ENCODE measurements at places on chromosomes 16 and 17.
A peak's percentile ranks its signal among the peaks of the same experiment; 100 is the strongest.

DNA sequence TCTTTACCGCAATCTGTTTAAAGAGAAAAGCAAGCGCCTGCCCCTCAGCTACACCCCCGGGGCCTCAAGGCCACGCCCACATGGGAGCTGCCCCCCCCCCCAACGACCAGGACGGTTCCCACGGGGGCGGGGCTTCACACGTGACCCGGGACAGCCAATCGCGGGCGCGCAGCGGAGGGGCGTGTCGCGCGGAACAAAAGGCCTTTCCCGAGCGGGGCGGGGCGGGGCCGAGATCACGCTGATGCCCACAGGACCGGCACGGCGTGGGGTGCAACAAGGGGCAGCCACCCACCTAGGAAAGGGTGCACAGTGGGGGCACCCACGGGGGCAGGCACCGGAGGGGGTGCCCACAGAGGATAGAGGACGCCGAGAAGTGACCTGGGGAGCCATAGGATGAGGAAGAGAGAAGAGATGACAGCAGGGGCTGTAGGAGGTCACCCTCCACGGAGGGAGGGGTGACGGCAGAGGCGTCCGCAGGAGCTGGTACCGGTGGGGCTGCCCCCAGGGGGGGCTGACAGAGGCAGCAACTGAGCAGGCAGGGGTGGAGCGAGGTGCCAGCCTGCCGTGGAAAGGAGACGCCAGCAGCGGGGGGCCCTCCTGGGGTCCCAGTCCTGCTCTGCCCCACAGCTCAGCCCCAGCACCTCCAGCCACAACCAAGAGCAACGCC is 6.2 kb downstream of the UNKL start:
- DNase-seq = peak; percentile 96

DNA sequence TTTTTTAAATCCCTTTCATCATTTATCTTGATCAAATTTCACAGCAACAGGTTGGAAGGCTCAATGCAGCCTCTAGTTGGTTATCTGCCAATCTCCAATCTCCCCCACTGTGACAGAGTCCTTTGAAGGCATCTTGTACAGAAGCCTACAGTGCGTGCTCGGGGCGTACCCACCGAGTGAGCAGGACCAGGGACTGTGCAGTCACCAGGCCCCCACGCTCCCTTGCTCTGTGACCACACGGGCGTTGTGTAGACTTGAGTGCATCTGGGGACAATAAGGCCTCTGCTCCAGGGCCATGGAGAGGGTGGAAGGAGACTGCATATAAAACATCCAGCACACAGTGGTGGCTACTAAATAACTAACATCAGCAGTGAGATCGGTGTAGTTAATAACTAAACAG is 63.4 kb downstream of the GTF3C1 start:
- DNase-seq = no peak

DNA sequence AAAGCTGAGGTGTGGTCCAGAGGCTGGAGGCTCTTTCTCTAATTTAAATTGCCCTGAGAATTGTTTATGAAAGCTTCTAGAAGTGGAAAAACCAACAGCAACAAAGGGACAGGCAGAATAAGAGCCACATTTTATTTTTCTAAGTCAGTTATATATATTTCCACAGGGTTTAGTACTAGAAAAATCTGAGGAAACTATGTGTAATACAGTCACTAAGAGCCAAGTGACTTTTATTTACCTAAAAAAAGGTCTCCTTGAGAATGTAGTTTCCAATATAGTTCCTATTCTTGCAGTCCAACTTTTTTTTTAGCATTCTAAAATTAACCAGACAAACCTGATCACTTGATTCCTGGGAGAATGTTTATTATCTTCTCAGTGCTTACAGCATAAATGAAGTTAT is 296.6 kb upstream of the MYOCD start:
- no peak for DNase-seq

GRCh38 chr16:23378921-23379320 is 74.1 kb downstream of the COG7 start:
- DNase-seq = no peak

GRCh38 chr17:75516619-75517296 is 430 bp downstream of the TSEN54 start:
- DNase-seq = no peak

DNA sequence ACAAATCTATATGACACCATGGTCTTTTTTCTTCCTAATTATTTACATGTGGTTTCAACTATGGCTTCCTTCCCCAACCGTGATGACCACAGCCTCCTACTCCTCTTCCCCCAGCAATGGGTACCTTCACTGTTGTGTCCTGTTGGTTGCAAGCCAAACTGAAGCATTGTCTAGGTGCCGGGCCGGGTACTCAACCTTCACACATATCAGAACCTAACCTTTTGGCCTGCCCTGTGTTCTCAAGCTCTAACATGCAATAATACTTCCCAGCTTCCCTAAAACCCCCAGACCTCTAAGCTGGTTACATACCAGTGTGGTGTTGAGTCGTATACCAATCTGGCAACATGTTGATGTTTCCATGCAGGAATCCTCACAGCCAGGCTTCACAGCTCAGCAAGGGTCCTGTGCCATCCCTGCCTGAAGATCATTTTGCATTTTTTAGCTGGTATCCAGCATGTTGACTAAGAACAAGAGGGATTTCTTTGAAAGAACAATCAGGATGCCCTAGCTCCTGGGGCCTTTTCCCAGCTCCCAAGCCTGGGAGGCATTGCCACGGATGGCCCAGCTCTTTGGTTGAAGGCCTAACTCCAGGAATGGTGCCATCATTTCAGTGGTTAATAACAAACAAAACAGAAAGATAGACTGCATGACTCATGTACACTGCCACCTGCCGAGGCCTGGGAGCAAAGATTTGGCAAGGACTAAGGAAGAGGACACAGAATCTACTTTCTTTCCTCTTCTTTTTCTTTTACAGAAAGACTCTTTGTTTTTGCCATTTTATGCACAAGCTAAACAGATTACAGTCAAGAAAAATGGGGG is 373.7 kb upstream of the SALL1 start:
- DNase-seq = no peak

GRCh38 chr17:66963909-66964771 is at the start of gene CACNG4:
Gene CACNG4 (plus strand): TSS chr17:66964707. CDS start chr17:66964912, 205 bp downstream.
- no peak for DNase-seq

- no peak for DNase-seq
Measured at GRCh38 chr16:67310561-67310960, 16.0 kb downstream of the KCTD19 start.

DNA sequence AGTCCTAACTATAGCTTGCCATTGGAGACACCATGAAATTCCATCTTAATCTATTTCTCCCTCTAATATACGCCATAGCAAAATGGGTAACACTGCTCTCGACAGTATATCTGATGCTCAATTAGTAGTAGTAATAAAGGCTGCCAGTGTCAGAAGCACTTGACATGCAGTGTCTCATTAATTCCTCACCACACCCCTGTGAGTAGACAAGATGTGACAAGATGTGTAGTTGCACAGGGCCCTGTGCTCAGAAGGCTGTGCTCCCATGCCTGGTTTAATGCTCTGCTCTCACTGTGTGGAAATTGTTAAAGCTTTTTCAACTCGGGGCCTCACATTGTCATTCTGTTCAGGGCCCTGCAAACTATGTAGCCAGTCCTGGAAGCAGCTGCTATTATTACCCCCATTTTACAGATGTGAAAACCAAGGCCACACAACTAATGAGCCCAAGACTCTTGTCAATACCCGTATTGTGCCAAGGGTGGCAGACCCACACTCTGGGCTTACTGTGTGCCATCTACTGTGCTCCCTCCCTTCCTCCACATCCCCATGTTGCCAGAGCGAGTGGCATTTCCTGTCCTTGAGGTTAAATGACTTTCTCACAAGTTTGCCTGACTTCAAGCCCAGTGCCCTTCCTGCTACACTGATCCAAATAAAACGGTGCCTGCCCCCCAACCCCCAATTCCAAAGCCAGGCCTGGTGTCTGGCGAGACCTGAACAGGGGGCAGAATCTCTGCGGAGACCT is 287.3 kb upstream of the CCL2 start:
- DNase-seq = no peak

- peak; percentile 80 for DNase-seq
Measured at GRCh38 chr16:1706386-1707192, 594 bp downstream of the MAPK8IP3 start.

DNA sequence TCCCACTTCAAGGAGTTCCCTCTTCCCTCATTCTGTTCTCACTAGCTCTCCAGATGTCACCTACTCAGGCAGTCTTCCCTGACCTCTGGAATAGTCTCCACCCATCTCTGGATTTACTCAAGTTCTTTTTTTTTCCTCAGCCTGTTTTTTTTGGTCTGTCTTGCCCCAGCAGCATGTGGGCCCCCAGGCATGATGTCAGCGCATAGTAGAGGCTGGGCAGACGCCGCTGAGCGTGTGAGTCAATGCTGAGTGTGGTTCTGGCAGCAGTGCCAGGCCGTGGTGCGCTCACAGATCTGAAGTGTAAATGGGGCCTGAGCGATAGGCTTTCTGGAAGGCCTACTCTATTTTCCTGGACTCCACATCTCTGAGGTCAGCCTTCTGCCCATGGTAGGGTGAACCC is 2.7 kb upstream of the KCNJ18 start:
- no peak for DNase-seq

DNA sequence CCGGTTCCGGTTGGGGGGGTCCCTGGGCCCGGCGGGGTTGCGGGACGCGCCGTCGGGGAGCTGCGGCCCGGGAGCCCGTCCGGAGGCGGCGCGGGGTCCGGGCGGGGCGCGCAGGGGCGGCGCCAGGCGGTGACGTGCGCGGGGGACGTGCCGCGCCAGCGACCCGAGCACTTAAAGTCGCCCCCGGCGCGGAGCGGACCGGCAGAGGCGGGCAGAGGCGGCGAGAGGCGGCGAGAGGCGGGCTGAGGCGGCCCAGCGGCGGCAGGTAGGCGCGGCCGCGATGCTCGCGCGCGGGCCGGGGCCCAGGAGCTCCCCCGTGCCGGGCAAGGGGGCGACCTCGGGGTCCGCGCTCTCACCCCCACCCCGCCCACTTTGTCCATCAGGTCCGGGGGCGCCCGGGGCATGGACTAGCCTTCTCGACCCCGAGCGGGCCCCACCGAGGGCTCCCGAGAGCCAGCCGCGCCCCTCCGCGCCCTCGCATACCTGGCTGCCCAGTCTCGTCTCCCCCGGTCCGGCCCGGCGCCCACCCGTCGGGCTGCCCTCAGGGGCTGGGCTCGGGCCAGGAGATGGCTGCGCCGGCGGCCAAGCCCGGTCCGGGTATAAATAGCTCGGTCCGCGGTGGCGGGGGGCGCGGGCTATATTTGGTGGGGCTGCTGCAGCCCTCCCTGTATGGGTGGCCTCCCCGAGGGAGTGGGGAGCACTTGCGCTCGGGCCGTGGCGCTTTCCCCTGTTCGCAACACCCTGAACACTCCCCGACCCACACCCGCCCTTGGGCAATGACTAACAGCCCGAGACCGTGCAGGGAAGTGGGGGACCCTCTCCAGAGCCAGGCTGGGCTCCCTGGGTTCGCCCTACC is at the start of gene SLC16A3:
Gene SLC16A3, plus strand, starts transcription at position 201 of the 856 bp plus-strand sequence. CDS start 6,967 bp downstream, outside the sequence.
- peak; percentile 98 for DNase-seq

DNA sequence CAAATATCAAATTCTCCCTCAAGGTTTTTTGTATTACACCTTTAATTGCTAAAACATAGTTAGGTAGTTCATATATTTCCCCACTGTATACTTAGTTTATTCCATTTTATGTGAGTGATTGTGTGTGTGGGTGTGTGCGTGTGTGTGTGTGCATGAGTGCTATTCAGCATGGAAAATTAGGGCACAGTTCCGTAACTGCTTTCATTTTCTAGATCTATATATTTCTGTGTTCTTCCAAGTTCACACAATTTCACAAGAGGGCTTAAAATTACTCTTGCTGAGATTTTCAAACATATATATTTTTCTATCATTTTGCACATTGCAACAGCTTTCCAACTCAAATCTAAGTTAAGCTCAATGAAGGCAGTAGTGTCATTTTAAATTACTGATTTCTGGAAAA is 782.9 kb upstream of the SOX9 start:
- DNase-seq = no peak

- DNase-seq = no peak
Measured at GRCh38 chr16:48949636-48950035, 332.0 kb downstream of the CBLN1 start.

DNA sequence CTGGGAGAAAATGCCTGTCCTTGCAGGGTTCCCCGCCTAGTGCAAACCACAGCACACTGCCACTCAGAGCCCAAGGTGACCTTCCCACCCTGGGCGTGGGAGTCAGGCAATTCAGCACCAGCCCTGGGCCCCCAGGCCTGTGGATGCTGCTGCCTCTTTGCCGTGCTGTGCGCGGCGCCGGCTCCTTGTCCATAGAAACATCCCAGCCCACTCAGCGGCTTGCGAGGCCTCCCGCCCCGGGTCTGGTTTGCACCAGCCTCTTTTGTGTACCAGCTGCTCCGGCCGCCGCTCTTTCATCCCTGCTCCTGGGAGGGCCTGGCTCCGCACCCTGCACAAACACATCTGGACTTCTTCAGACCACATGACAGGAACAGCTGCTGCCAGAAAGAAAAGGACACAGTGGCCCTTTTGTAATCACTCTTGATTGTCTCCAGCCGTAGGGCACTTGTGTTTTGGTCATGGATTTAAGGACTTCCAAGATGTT is 75.4 kb upstream of the SDK2 start:
- no peak for DNase-seq

- DNase-seq = no peak
Measured at GRCh38 chr17:38984666-38985065, 17.5 kb upstream of the FBXO47 start.

DNA sequence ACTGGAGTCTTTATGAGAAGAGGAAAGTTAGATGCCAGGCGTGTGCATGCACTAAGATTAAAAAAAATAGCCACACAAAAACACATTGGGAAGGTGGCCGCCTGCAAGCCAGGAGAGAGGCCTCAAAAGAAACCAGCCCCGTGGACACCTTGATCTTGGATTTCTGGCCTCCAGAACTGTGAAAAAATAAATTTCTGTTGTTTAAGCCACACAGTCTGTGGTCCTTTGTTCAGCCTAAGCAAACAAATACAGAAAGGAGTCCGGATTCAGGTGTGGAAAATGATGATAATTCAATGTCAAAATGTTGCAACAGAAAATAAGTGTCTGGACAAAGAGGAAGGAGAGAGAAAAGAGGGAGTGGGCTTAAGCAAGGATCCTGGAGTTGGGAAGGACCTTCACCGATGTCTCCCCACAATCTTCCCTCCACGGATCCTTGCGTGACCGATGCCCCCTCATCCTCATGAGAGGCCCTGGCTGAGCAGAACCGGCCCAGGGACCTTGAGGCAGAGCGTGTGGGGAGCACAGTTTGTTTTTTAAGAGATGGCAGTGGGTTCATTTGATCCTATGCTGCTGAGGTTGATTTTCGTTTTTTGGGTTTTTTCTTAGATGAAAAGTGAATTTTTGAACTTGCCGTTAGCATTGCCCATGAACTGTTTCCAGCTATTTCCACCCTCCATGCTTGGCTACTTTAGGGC is 133.2 kb downstream of the IRX3 start:
- DNase-seq = no peak

DNA sequence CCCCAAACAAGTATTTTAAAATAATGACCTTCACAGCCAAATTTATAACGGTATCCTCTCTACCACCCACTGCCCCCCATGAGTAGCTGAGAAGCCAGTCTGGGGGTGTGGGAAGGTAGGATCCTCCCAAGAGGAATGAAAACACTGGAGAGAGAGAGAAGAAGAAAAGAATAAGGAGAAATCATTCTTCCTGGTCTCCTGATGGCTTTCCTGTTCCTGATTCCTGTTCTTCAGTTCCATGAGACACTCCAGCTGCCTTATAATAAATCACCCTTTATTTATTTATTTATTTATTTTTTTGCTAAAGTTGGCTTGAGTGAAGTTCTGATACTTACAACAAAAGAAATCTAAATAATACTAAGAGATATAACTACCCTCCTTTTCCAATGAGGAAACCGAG is 56.4 kb upstream of the FAM20A start:
- no peak for DNase-seq

GRCh38 chr16:1137604-1138003 is 15.3 kb upstream of the CACNA1H start:
- DNase-seq = no peak

GRCh38 chr16:72783716-72784318 is 264.1 kb downstream of the ZFHX3 start:
- DNase-seq = no peak

GRCh38 chr16:72940886-72941285 is 107.0 kb downstream of the ZFHX3 start:
- no peak for DNase-seq

Measured in GM13977 (cell line).